ENCODE measurements at places on chromosomes 4 and X. TPM values are rescaled to one million over a fixed set of nuclear protein-coding genes. Genes with fewer than 3 reads are reported as not detected.

IL1RAPL1 gene
- not detected for polyA plus RNA-seq

- H3K4me3 ChIP-seq = peak overlapping the region; percentile 94
- no peak for DNase-seq
- H3K27ac ChIP-seq = peak overlapping the region; percentile 78
- no peaks in the 10 kb centered on the region for H3K27me3 ChIP-seq
These were observed 839 bp downstream of the QDPR start for GRCh38 chr4:17511051-17511450.

DNA sequence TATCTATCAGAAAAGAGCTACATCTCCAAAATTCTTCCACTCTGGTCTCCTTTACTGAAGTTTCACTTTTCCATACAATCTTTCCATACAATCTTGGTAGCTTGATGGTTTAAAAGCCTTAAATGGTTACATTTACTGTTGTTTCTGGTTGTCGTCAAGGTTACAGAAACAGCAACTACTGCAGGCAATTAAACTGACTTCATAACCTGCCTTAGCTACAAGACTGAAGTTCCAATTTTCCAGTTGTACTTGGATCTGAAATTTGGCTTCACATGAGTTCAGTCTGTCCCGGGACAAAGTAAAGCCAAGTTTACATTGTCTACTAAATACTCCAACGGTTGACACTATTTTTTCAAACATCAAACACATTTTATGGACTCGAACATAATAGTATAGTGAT is 326.4 kb downstream of the ANKRD50 start:
- H3K27me3 ChIP-seq = no peaks in the 10 kb centered on the region
- H3K36me3 ChIP-seq = no peaks in the 10 kb centered on the region
- DNase-seq = no peak
- no peak overlapping the region for H3K4me3 ChIP-seq
- H3K27ac ChIP-seq = no peak overlapping the region

FAM236C gene
- polyA plus RNA-seq = not detected

DNA sequence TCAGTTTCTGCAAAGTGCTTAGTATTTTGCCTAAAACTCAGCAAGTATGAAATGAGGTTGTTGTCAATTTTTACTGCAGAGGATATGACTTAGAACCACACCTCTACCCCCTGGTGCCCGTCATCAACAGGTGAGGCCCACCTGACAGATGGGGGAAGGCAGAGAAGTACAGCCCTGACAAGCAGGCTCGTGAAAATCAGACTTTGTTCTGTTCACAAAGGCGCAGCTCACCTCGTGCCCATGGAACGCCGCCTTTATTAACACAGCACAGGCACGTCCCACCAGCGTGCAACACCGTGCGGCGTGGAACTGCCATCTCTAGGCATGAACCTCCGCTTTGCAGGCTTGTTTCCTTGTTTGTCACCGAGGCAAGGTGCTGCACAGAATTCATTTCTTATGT is 13.3 kb downstream of the CYP4V2 start:
- DNase-seq = no peak
- H3K27me3 ChIP-seq = no peaks in the 10 kb centered on the region
- H3K4me3 ChIP-seq = peak overlapping the region; percentile 53
- no peaks in the 10 kb centered on the region for H3K4me1 ChIP-seq
- peak overlapping the region; percentile 23 for H3K27ac ChIP-seq

GRCh38 chr4:151690876-151691275 is 69.9 kb downstream of the GATB start:
- no peak overlapping the region for H3K4me3 ChIP-seq
- no peaks in the 10 kb centered on the region for H3K36me3 ChIP-seq
- no peaks in the 10 kb centered on the region for H3K27me3 ChIP-seq
- no peak for DNase-seq

DNA sequence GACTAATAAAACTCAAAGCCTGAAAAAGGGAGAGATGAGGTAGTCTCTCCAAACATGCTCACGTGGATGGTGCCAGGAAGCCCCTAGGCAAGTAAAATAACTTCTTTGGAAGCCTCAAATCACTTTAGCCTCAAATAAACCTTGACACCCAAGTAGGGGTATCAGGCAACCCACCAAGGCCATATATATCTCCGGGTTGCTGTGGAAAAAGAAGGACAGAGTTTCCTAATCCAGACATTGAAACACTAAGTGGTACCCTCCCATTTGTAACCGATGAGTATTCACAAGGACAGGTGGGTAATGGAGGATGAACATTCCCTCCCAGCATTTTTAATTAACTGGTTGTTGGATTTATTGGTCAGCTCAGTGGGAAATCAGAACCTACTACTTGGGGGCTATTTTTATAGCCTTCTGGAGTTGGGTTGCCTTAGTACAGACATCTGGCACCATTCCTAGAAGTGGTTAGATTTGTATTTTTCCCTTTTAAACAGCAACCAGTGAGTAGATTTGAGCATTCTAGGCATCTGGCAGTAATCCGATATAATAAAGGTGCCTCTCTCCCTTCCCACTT is 87.7 kb downstream of the GPC3 start:
- H3K4me3 ChIP-seq = no peak overlapping the region
- H3K27ac ChIP-seq = no peak overlapping the region
- H3K27me3 ChIP-seq = no peaks in the 10 kb centered on the region
- no peaks in the 10 kb centered on the region for H3K36me3 ChIP-seq
- no peak for DNase-seq

DNA sequence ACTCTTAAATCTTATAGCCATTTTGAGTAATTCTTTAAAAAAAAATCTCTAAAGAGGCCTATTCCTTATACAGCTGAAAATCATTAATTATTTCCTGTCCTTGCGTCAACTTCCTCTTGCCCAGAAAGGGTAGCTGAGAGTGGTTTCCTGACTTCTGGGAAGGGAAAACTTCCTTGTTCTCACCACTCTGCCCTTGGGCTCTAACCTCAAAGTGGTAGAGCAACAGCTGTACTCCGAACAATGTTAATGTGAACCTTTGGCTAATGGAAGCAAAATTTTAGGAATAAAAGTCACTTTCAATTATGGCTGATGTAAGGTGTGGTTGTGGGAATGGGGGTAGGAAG is 15.3 kb downstream of the KLHL2 start:
- H3K27ac ChIP-seq = no peak overlapping the region
- no peak overlapping the region for H3K4me3 ChIP-seq
- H3K4me1 ChIP-seq = peaks cover 5% of the 10 kb centered on the region
- H3K27me3 ChIP-seq = no peaks in the 10 kb centered on the region

- no peaks in the 10 kb centered on the region for H3K4me1 ChIP-seq
- peaks cover 5% of the 10 kb centered on the region for H3K27me3 ChIP-seq
- H3K36me3 ChIP-seq = no peaks in the 10 kb centered on the region
- no peak overlapping the region for H3K4me3 ChIP-seq
These were observed 163.2 kb upstream of the FAM241A start for GRCh38 chr4:111982089-111982488.

DNA sequence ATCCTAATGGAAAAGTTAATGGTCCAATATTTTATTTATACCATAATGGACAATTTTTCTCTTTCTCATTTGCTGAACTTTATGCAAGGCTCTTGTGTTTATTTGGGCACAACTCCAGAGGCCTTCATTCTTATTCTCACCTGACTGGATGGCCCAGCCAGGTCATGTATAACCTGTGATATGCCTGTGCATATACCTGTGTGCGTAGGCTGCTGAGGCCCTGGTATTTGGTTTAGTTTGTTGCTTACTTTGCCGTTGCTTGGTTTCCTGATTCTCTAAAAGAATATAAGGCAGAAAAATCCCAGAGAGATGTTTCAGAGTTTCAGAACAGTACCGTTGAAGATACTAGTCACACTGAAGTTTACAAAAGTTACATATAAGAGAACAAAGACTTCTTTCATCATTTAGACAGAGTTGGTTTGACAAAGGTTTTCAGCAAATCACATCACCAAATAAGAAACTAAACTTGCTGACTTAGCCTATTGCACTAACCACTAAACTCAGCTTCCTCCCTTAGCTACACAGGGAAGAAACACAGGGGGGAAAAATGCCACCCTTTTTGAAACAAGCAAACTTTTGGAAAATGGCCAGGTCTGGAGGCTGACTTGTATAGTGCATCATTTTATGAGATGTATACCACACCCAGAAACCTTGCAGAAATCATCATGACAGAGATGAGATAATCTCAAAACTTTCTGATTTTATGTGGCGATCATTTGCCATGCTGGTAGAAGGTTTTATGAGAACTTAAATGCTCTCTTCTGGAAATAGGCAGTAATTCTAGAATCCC is 248.5 kb downstream of the GRIA3 start:
- no peaks in the 10 kb centered on the region for H3K27me3 ChIP-seq
- no peaks in the 10 kb centered on the region for H3K4me1 ChIP-seq

FGFBP1 gene
- 0.08 TPM for polyA plus RNA-seq

GSX2 gene
- polyA plus RNA-seq = not detected

GRCh38 chr4:111924696-111925095 is 220.6 kb upstream of the FAM241A start:
- no peaks in the 10 kb centered on the region for H3K27me3 ChIP-seq
- H3K4me3 ChIP-seq = no peak overlapping the region
- no peak for DNase-seq
- H3K36me3 ChIP-seq = no peaks in the 10 kb centered on the region
- no peak overlapping the region for H3K27ac ChIP-seq

GPR82 gene
- polyA plus RNA-seq = 0.03 TPM

- peaks cover 7% of the 10 kb centered on the region for H3K4me1 ChIP-seq
- no peaks in the 10 kb centered on the region for H3K36me3 ChIP-seq
- no peak for DNase-seq
- no peak overlapping the region for H3K4me3 ChIP-seq
- H3K27me3 ChIP-seq = no peaks in the 10 kb centered on the region
These were observed 1.5 kb upstream of the TMA16 start for GRCh38 chr4:163492951-163493504.

GRCh38 chr4:18816228-18816895 is 794.8 kb upstream of the LCORL start:
- DNase-seq = no peak
- H3K27ac ChIP-seq = no peak overlapping the region
- H3K4me3 ChIP-seq = no peak overlapping the region
- no peaks in the 10 kb centered on the region for H3K27me3 ChIP-seq
- no peaks in the 10 kb centered on the region for H3K36me3 ChIP-seq

HAND2 gene
- polyA plus RNA-seq = 0.12 TPM

GRCh38 chrX:43493756-43494155 is 162.3 kb upstream of the MAOA start:
- no peaks in the 10 kb centered on the region for H3K27me3 ChIP-seq
- DNase-seq = no peak
- no peaks in the 10 kb centered on the region for H3K4me1 ChIP-seq
- no peaks in the 10 kb centered on the region for H3K36me3 ChIP-seq
- H3K27ac ChIP-seq = no peak overlapping the region

GRCh38 chr4:125268068-125268755 is 46.5 kb upstream of the FAT4 start:
- no peak for DNase-seq
- no peak overlapping the region for H3K4me3 ChIP-seq
- no peaks in the 10 kb centered on the region for H3K27me3 ChIP-seq
- H3K4me1 ChIP-seq = no peaks in the 10 kb centered on the region
- no peak overlapping the region for H3K27ac ChIP-seq
- no peaks in the 10 kb centered on the region for H3K36me3 ChIP-seq

DNA sequence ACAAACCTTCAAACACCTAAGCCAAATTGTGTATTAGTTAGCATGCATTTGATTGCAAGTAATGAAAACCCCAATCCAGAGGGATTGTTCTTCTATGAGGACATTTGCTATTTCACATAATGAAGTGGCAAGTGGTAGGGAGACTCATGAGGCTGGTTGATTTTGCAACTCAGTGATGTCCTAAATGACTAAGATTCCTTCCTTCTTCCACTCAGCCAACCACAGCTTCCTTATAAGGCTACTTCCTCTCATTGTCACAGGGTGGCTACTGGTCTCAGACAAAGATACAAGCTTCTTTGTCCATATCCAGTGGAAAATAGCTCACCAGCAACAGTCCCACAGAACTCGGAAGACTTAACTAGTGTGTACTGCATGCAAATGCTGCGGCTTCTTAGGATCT is 5.3 kb upstream of the OTC start:
- H3K4me3 ChIP-seq = no peak overlapping the region
- DNase-seq = no peak
- no peaks in the 10 kb centered on the region for H3K4me1 ChIP-seq
- H3K36me3 ChIP-seq = no peaks in the 10 kb centered on the region

CLCN5 gene
- 1.9 TPM for polyA plus RNA-seq

ASB9 gene
- 0.12 TPM for polyA plus RNA-seq

ZNF674 gene
- 2.8 TPM for polyA plus RNA-seq

GRCh38 chrX:43958529-43958928 is 14.7 kb downstream of the NDP start:
- peaks cover 11% of the 10 kb centered on the region for H3K27me3 ChIP-seq
- no peak overlapping the region for H3K4me3 ChIP-seq
- H3K4me1 ChIP-seq = no peaks in the 10 kb centered on the region
- DNase-seq = no peak
- H3K27ac ChIP-seq = no peak overlapping the region

FGD1 gene
- polyA plus RNA-seq = 0.42 TPM

DRD5 gene
- not detected for polyA plus RNA-seq

DNA sequence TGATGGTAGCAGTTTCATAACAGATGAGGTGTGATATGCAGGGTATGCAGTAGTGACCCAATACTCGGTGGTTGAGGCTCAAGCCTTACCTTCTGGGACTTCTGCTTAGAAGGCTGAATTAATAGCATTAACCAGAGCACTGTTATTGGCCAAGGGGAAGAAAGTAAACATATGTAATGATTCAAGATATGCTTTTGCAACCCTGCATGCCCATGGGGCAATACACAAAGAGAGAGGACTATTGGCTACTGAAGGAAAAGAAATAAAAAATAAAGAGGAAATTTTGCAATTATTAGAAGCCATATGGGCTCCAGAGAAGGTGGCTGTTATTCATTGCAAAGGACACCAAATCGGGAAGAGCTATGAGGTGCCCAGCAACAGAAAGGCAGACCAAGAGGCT is 8.7 kb downstream of the GAGE10 start:
- H3K36me3 ChIP-seq = no peaks in the 10 kb centered on the region
- no peak overlapping the region for H3K27ac ChIP-seq
- no peaks in the 10 kb centered on the region for H3K4me1 ChIP-seq

DNA sequence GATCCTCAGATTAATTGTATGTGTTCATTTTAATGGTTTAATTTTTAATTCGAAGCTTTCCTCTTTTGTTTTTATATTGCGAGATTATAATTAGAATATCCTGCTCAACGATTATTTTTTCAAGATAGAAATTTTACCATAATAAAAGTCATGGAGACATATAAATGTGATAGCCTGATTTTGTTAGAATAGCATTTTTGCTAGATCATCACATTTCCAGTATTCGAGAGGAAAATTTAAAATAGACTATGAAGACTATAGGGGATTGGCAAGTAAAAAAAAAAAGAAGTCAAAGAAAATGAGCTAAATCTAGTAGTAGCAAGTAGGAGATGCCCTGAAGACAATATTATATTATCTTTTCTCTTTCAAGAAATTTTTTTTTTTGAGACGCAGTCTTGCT is 60.6 kb downstream of the TENM3 start:
- no peak overlapping the region for H3K4me3 ChIP-seq
- no peak for DNase-seq
- no peaks in the 10 kb centered on the region for H3K4me1 ChIP-seq
- H3K27ac ChIP-seq = no peak overlapping the region

GRCh38 chr4:131063878-131064277 is 1967.9 kb downstream of the C4orf33 start:
- no peaks in the 10 kb centered on the region for H3K36me3 ChIP-seq
- H3K27me3 ChIP-seq = no peaks in the 10 kb centered on the region
- H3K27ac ChIP-seq = no peak overlapping the region
- H3K4me3 ChIP-seq = no peak overlapping the region
- H3K4me1 ChIP-seq = no peaks in the 10 kb centered on the region
- DNase-seq = no peak
